Testis (tissue), 5 donors: ENCODE measurements at places on chromosomes 1 and 21.

DNA sequence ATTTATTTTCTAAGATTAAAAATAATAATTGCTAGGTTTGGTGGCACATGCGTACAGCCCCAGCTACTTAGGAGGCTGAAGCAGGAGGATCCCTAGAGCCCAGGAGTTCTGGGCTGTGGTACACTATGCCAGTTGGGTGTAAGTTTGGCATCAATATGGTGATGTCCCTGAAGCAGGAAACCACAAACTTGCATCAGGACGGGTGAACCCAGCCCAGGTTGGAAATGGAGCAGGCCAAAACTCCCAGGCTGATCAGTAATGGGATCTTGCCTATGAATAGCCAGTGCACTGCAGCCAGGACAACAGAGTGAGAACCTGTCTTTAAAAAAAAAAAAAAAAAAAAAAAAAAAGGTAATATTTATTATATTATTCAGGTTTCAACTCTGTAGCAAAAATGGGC, 92.4 kb upstream of the PGD start:
- no peak for DNase-seq

GRCh38 chr21:42564561-42564971, 50.9 kb downstream of the SLC37A1 start:
- peak; percentile 8 for DNase-seq

DNA sequence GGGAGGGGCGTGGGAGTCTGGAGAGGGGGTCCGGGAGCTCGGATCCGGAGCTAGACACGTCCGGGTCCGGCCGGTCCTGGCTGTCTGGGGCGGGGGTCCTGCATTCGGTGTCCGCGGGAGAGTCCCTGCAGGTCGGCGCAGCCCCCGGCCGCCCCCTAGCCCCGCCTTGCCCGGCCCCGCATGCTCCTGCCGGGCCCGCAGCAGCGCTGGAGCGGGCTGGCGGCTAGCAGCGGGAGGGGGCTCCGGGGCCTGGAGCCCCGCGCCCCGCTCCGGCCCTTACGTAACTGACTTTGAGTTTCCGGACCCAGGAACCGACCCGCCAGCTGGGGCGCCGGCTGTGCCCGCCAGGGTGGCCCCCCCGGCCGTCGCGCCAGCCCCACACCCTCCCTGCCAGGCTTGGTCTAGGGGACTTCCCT, 26.9 kb upstream of the EPB41 start:
- no peak for DNase-seq

DNA sequence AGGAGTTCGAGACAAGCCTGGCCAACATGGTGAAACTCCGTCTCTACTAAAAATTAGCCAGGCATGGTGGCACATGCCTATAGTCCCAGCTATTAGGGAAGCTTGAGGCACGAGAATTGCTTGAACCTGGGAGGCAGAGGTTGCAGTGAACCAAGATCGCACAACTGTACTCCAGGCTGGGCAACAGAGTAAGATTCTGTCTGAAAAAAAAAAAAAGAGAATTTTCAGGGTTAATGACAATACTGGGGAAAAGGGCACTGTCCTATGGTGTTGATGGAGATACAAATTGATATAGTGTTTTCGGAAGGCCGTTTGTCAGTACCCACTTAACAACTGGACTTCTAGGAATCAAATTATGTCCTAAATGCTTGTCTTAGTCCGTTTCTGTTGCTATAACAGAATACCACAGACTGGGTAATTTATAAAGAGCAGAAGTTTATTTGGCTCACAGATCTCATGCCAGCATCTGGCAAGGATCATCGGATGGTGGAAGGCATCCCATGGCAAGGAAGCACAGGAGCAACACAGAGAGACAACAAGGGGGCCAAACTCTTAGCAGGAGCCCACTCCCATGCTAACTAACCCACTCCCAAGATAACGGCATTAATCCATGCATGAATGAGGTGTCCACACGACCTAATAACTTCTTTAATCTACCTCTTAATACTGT, 41.3 kb downstream of the ZBTB8A start:
- no peak for DNase-seq

GRCh38 chr1:47532921-47533792, 95.3 kb downstream of the FOXD2 start:
- peak; percentile 70 for DNase-seq

- DNase-seq: peak; percentile 85
These were observed 93.8 kb downstream of the MTR start for GRCh38 chr1:236888903-236889302.

- DNase-seq: no peak
These were observed 124.0 kb downstream of the KCNH1 start for GRCh38 chr1:211009944-211010343.

GRCh38 chr1:221993444-221993948, 251.6 kb upstream of the DUSP10 start:
- no peak for DNase-seq

DNA sequence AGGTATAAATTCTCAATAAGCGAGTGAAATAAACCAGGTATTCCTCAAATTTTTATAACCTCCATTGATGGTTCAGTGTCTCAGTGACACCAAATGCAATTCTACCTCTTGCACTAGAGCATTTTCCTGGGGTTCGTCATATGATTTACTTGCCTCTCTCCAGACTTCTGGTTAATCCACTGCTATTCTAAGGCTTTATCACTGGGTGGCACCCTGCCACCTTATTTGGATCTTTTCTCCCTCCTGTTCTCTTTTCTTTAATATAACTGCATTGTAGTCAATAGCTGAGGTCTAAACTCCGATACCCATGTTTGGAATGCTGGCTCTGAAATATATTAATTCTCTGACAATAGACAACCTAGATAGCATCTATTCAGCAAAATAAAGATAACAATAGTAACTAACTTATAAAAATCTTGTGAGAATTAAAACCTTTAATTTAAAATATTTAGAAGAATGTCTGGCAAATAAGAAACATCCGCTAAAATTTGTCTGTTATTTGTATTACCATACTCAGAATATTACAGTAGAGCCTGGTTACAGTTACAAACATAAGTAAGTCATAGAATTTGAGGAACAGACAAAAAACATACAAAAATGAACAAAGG, 436.4 kb downstream of the PLA2G4A start:
- DNase-seq: peak; percentile 71

- DNase-seq: no peak
These were observed 263.5 kb upstream of the PLD5 start for GRCh38 chr1:242787968-242788367.

DNA sequence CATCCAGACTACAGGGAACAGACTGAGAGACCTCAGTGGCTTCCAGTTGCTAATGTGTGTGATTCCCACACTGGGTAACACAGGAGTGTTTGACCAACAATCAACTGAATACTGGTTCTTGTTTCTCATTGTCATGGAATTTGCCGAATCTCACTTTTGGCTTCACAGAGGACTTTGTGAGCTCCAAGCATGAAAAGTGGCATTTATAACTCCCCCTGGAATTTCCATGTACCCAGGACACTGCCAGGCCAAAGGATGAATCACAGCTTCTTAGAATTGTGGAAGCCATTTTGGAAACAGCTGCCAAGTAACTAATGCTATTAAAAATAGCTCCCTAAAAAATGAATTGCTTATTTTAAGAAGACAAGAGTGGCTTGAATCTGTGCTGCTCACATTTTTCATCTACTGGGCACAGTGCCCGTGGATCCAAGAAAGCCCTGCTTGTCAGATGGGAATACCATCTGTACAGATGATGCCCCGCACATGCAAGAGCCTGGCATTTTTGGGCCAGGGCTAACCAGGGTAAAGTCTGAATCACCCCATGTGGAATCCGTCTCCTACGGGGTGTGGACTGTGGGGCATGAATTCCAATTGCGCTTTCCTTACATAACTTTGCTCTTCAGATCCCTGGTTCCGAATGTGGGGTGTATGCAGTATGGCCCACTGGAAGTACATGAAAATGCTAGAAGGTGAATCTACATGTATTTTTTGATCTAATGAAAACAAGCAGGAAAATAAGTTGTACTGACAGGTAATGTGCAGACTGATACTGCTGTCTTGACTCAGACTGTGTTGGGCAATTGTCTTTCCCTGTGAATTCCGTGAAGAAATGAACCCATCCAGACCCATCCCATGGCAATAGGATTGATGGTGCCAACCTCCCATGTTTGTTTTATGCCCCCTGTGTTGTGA, 487.3 kb downstream of the SIPA1L2 start:
- DNase-seq: no peak

- DNase-seq: no peak
These were observed 33.2 kb upstream of the FAM163A start for GRCh38 chr1:179709841-179710329.

- DNase-seq: no peak
These were observed 7.7 kb downstream of the LPGAT1 start for GRCh38 chr1:211822677-211823407.

GRCh38 chr1:92376345-92376744, 77.5 kb downstream of the RPAP2 start:
- DNase-seq: no peak

DNA sequence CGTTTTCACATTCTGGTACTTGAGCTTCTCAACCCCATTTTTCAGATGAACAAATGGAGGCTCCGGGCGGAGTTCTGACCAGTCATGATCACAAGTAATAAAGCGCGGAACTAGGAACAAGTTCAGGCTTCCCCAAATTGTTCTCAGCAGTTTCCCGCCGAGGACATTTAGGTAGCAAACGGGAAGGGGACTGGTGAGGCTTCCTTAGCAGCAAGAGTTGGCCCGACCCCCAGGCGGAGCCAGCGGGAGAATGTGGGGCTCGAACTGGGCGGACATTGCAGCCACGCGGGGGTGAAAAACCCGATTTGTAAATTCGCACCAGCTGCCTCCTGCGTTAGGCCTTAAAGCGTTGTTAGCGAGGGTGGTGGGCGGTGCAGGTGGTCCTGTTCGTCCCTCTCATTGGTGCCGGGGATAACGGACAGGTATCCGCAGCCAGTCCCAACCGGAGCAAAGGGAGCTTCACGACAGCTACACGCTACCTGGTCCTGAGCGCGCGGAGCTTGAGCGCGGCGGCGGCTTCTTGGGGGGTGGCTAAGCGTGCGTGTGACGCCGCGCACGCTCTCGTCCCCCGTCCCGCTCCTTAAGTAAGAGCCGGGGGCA, 15.3 kb downstream of the SEMA6C start:
- peak; percentile 93 for DNase-seq

- no peak for DNase-seq
These were observed 804.6 kb upstream of the ADGRL4 start for GRCh38 chr1:79811173-79811572.

- no peak for DNase-seq
These were observed 618 bp downstream of the ETS2 start for GRCh38 chr21:38806153-38806941.

GRCh38 chr1:241447031-241447644, 72.4 kb downstream of the FH start:
- DNase-seq: no peak

- no peak for DNase-seq
These were observed at the start of gene KRTAP20-2 for GRCh38 chr21:30634906-30635305. TSS of gene KRTAP20-2 (plus strand) at chr21:30635206. CDS start at chr21:30635264, 58 bp downstream.

DNA sequence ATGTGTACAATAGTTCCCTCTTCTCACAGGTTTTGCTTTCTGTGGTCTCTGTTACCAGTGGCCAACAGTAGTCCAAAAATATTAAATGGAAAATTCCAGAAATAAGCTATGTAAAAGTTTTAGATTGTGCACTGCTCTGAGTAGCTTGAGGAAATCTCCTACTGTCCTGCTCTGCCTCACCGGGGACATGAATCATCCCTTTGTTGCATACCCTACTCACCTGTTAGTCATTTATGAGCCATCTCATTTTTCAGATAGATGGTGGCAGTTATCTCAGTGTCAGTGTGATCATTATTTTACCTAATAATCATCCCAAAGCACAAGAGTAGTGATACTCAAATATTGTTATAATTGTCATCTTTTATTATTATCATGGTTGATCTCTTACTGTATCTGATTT, 688.1 kb downstream of the PLA2G4A start:
- DNase-seq: no peak

DNA sequence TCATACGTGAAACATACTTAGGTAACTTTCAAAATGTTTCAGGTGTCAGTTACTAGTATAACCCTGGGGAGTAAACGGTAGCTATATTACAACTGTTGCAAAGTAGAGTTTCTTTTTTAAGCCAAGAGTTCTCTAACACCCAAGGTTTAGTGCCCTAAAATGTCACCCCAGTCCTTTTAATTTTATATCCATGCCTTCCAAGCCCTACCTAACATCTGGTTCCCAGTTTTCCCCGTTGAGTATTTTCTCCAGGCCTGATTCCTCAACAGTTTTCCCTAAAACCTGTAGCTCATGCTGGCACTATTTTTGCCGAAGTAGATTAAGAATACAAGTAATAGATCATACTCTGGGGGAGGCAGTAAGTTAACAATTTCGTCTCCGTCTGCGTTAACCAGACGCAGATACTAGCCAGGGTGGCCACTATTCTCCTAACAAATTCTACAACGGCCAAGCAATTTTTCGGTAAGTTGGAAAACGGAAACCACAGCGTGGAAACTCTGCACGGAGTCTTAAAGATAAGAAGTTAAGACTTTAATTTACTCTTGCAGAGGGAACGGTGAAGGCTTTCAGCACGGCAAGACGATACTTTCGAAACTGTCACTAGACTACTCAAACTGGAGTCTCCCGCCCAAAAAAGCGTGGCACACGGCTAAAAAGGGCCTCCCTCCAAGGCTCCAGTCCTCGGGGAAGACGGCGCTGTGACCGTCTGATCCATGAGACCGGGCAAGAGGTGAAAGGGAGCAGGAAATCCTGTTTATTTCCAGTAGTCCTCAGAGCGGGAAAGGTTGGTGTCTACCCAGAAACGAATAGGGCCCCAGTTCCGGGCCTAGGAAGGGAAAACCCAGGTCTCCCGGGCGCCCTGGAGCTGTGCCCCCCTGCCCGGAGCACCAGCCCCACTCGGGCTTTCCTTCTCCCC, 945 bp downstream of the SRSF4 start:
- no peak for DNase-seq

GRCh38 chr1:161069731-161070270, at the start of gene ARHGAP30:
TSS of gene ARHGAP30 (minus strand) at chr1:161069891. CDS start at chr1:161069624, 267 bp downstream.
- DNase-seq: peak; percentile 45

GRCh38 chr1:229753764-229754551, 127.9 kb downstream of the URB2 start:
- no peak for DNase-seq

DNA sequence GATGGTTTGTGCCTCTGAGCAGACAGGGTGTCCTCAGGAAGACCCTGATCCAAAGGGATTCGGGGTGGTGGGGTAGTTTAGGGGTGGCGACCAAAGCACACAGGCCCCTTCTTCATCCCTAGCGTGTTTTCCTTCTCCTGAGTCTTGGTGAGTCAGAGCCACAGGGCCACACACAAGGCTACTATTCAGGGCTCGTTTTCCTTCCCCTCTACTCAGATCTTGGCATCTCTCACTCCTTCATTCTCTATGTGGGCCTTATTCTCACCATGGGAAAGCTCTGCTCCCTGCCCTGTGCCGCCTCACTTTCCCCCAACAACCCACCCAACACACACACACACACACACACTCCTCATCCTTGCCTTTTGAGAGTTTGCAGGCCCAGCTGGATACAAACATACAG, 43.6 kb upstream of the WNT2B start:
- DNase-seq: no peak
